ENCODE measurements at places on chromosomes 4 and X.

DNA sequence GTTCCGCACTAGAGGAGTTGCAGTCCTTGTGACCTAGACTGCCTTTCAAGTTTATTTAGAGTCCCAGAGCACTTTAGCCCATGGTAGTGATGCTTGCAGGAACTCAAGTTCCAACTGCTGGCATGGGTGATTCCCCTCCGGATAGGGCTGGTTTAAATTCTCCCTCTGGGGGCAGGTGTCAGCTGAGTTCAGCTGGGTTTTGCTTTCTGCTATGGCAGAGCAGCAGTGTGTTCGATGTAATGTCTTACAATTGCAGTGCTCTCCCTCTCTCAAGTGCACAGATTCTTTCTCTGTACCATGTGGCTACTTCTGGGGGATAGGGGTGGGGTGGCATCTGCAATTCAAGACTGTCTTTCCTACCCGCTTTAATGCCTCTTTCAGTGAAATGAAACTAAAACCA, 164.8 kb upstream of the ZIC3 start:
- DNase-seq, result no peak

DNA sequence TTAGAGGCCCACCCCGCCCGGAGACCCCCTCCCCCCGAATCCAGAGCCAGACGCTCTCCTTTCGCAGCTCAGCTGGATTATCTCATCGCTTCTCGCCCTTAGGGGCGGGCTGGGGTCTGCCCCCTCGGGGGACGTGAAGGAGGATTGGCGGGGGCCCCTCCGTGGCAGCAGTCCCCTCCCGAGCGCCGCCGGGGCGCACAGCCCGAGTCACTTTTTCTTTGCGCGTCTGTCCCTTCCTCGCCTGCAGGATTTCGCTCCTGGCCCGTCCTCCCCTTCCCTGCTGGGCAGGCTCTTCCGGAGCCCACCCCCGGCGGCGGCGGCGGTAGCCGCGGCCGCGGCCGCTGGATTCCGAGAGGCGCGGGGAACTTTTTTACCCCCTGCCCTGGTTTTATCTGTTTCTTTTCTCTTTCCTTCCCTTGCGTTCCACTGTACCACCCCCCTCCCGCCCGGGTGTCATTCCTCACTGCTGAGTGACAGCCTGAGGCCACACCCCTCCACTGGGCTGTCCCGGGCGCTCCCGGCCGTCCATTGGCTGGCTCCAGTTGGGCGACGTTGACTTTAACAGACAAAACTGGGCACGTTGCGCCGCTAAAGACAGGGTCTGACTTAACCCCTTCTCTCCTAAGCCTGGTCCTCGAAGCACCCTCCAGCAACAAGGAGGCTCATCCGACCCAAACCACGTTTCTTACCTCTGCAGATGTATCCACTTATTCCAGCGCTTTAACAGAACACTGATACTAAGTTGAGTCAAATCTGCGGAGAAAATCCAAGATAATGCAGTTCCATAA, 492 bp upstream of the NKX3-2 start:
- DNase-seq, result no peak

- DNase-seq, result no peak
Observed at GRCh38 chr4:88938138-88938537, 118.8 kb downstream of the FAM13A start.

GRCh38 chr4:98653890-98654867, 4.2 kb downstream of the TSPAN5 start:
- no peak for DNase-seq

- no peak for DNase-seq
Observed at GRCh38 chr4:82044141-82044993, 329.4 kb downstream of the HNRNPD start.

DNA sequence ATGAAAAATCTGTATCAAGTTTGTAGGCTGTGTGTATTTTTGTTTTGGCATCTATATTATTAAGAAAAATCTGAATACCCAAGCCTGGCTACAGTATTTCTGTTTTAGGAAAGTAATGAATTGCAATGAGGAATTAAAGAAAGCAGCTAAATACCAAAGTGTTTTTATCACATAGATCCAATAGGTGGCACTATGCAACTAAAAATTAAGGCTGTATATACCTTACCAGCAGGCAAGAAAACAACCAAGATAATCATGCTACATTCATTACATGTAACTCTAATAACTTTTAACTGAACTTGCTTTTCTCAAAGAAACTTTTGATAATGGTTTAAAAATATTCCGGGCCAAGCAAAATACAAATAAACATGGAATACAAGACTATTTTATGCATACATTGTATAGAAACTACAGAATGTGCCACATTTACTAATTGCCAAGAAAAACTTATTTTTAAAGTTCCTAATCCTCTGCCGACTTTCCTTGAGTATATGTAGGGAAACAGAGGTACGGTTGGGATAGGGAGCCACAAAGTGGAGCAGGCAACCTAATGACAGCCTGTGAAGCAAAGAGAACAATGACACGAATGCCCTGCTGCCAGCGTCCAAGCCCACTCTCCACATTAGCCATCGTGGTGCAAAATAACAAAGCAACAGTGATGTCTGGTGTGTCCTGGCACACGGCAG, 63.7 kb downstream of the SEC24D start:
- no peak for DNase-seq

DNA sequence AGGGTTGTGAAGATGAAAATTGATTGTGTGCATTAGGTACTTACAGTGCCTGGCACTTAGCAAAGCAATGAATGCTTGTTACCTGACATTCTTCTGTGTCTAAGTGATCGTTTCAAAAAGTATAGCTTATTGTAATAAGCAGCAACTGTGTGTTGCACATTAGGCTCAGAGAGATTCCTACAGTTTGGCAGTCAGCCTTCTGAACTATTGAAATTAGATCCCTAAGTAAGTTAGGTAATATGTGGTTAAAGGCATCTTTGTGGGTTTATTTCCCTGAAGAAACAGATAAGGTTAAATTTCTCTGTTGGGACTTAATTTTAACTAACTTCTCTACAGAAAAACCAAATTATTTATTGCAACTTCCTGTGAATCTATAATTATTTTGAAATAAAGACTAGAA, 93.4 kb downstream of the REPS2 start:
- DNase-seq, result no peak

- no peak for DNase-seq
Observed at GRCh38 chr4:47954245-47954644, 39.9 kb upstream of the NFXL1 start.

GRCh38 chr4:18075823-18076433, 54.4 kb upstream of the LCORL start:
- DNase-seq, result no peak

DNA sequence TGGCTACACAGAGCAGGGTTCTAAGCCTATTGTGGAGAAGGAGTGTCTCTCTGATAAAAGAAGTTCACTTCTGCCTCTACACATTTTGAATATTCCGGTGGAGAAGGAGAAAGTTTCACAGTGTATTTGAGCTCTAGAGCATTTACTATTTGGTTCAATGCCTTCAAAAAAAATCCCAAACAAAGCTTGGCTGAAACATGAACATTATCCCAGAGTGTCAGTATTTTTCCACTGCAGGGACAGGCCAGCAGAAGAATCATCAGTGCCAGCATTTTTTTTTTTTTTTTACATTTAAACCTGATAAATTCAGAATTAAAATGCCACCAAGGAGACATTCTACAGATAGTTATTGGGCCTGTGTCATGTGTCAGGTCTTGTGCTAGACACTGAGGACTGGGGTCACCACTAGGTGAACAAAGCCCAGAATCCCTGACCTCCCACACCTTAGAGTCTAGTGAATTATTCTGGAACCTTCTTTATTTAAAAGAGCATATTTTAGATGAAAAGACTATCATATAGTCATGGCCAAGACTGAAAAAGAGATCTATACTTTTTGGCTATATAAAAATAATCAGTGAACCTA, 48.0 kb upstream of the NAP1L5 start:
- no peak for DNase-seq

DNA sequence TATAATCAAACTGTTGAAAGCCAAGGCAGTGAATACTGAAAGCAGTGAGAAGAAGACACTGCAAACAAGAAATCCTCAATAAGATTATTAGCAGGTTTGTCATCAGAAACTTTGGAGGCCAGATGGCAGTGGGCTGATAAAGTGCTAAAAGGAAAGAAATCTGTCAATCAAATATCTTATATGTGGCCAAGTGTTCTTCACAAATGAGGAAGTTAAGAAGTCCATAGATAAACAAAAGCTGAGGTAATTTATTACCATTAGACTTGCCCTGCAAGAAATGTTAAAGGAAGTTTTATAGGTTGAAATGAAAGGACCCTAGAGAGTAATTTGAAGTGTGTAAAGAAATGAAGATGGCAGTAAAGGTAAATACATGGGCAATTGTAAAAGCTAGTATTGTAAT, 586.6 kb downstream of the RAPGEF2 start:
- DNase-seq, result no peak

- no peak for DNase-seq
Observed at GRCh38 chrX:11426712-11427452, 133.7 kb downstream of the AMELX start.

DNA sequence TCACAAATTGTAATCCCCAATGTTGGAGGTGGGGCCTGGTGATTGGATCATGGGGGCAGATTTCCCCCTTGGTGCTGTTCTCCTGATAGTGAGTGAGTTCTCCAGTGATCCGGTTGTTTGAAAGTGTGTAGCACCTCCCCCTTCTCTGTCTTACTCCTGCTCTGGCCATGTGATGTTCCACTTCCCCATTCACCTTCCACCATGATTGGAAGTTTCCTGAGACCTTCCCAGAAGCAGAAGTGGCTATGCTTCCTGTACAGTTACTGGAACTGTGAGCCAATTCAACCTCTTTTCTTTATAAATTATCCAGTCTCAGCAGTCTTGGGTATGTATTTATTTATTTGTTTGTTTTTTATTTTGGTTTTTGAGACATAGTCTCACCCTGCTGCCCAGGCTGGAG, 143.2 kb downstream of the CPE start:
- no peak for DNase-seq

DNA sequence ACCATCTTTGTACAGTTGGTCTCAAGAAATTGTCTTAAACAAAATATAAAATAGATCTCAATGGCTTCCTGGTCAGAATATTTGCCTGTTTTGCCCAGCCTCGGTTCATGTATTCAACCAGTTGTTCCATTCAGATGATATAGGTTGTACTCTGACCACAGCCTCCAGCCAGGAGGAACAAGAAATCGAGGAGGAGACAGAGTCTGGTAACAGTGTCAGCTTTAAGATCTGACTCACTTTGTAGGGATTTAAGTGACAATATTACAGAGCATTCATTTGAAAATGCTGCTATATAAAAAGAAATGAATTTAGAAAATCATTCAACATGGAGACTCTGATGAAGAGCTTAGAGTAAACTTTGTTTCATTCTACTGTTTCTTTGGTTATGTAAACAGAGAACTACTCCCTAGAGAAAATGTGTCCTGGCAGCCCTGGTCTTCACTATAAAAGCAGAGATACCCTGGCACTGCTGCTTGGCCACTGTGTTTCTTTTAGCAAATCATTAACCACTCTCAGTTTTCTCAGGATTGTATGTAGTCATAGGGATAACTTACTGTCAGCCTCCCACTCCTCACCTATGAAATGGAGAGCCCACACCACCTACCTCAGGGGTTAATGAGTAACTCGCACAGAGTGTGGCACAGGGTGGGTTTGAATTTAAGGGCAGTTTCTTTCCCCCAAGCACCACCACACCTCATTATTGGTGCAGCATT, 53.5 kb downstream of the PAGE2 start:
- DNase-seq, result no peak

GRCh38 chr4:13887010-13887409, 259.5 kb upstream of the BOD1L1 start:
- no peak for DNase-seq

- no peak for DNase-seq
Observed at GRCh38 chr4:74370912-74371311, 6.0 kb downstream of the EREG start.

GRCh38 chr4:114857831-114858230, 255.6 kb downstream of the NDST4 start:
- DNase-seq, result no peak
